ENCODE measurements at places on chromosomes 12 and 14.

GRCh38 chr14:81480741-81481140, 52.9 kb downstream of the SEL1L start:
- no peak for DNase-seq

- no peak for DNase-seq
Observed at GRCh38 chr12:41972196-41972595, 172.5 kb downstream of the GXYLT1 start.

- DNase-seq, result no peak
Observed at GRCh38 chr12:127339065-127339464, 927.9 kb upstream of the TMEM132C start.

DNA sequence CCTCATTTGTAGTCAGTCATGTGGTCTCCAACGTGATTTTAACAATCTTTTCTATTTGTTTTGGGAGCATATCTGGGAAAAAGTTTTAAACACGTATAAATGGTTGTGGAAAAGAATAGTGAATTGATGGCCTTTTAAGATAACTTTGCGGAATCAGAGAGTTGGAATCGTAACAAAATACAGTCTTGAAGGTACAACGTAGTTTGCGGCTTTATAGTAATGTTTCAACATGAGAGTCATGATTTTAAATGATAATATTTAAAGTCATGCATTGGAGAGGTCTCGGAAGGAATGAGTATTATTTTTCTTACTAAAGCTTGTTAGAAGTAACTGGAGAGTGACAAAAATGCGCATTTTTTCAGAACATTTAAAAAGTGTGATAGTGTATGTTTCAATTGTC, 1.6 kb downstream of the AEBP2 start:
- no peak for DNase-seq

DNA sequence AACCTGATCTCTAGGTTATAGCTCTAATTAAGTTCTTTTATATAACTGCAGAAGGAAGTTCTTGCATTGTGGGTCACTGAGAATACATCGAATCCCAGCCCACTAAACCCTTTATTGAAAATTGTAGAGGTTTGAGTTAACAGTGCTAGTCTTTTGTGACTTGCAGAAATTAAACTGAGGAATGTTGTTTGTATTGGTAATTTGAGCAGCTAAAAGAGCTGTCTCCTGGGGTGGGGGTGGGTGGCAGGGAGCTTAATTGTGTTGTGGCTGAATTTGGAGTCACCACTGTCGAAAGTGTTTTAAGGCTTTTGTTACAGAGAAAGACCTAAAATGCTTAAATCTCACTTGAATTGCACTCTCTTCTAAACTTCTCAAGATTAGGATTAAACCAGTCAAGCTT, 3.2 kb upstream of the COX8C start:
- DNase-seq, result no peak

GRCh38 chr14:91113829-91114078, at the start of gene DGLUCY:
Gene DGLUCY, plus strand, starts transcription at chr14:91114073. Its CDS starts 46,222 bp downstream, at chr14:91160295.
- peak; percentile 86 for DNase-seq

Measured in left lobe of liver (tissue), 2 donors.